ENCODE measurements at places on chromosomes 3 and 15. TPM values are rescaled to one million over a fixed set of nuclear protein-coding genes. Genes with fewer than 3 reads are reported as not detected.

The DPPA4 gene
- not detected for total RNA-seq

The CKMT1A gene
- 0.18 TPM for total RNA-seq

The CPN2 gene
- total RNA-seq: not detected

The KNG1 gene
- total RNA-seq: not detected

The CIP2A gene
- total RNA-seq: 4.1 TPM

The PDCD6IP gene
- total RNA-seq: 58.9 TPM

The SPSB4 gene
- total RNA-seq: not detected

The MAN2A2 gene
- total RNA-seq: 17.6 TPM

The LIPH gene
- not detected for total RNA-seq

The MUC20 gene
- total RNA-seq: 0.74 TPM

The TMEM45A gene
- total RNA-seq: 104 TPM

The CCR2 gene
- total RNA-seq: not detected

The UCN2 gene
- 0.83 TPM for total RNA-seq

The EXD1 gene
- not detected for total RNA-seq

The EFHB gene
- 0.28 TPM for total RNA-seq

The GOLGA6L10 gene
- total RNA-seq: 0.28 TPM

The RTP4 gene
- total RNA-seq: 2.0 TPM

The C3orf85 gene
- total RNA-seq: not detected

The KBTBD13 gene
- total RNA-seq: not detected

The GP9 gene
- total RNA-seq: not detected

The UBE2Q2 gene
- 46.6 TPM for total RNA-seq

The SLC27A2 gene
- total RNA-seq: 0.92 TPM

The POTEB gene
- not detected for total RNA-seq

The C3orf20 gene
- total RNA-seq: 0.09 TPM

Data from smooth muscle cell of bladder (primary cell).